ENCODE measurements at places on chromosomes 2 and 18.

DNA sequence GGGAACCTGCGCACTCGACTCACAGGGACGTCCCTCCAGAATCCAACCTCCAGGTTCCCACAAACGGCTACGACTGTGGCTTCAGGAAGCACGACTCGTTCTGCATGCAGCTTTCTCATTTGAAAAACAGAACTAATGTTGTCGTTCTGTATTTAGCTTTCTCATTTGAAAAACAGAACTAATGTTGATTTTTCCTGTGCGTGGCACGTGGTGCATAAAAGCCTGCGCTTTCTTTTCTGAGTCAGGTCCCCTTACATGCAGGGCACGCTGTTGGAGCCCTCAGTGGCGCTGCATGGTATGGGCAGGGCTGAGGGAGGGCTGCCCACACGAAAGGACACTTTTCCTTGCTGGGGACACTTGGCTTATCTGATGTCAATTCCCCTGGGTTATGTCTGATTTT, 124.3 kb downstream of the TMEM18 start:
- DNase-seq = no peak

DNA sequence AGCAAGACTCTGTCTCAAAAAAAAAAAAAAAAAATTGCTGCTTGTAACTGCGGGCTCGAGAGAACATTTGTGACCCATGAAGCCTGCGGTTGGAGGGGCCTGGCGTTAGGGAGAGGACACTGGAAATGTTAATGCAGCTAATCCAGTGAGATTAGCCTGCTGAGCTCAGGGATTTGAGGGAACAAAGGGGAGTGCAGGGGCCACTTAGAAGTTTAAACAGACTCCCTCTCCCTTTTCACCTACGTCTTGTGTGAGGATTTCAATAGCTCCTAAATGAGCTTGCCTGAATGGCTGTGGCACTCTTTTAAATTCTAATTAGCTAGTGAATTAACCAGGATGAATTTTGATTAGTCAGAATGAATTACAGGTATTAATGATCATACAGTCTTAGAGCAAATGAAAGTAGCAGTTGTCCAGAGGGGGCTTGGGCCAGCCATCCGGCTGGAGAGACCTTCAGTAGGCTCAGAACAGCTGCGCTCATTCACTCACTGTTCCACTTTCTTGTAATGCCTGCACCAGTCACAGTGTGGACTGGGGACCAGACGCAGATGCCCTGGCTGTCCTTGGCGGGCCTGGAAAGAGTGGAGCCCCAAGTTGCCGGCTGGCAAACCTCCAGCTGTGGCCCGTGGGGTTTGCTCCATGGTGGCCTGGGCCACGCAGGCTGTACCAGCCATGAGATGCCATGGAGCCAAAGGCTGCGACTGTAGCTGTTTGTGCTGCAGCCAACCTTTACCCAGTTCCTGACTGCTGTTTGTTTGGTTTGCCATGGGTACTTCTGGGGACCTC, 20.8 kb downstream of the LDLRAD4 start:
- DNase-seq = no peak

GRCh38 chr2:209277444-209277843, 146.4 kb upstream of the MAP2 start:
- no peak for DNase-seq

GRCh38 chr2:157479081-157480027, 35.5 kb upstream of the CYTIP start:
- no peak for DNase-seq

DNA sequence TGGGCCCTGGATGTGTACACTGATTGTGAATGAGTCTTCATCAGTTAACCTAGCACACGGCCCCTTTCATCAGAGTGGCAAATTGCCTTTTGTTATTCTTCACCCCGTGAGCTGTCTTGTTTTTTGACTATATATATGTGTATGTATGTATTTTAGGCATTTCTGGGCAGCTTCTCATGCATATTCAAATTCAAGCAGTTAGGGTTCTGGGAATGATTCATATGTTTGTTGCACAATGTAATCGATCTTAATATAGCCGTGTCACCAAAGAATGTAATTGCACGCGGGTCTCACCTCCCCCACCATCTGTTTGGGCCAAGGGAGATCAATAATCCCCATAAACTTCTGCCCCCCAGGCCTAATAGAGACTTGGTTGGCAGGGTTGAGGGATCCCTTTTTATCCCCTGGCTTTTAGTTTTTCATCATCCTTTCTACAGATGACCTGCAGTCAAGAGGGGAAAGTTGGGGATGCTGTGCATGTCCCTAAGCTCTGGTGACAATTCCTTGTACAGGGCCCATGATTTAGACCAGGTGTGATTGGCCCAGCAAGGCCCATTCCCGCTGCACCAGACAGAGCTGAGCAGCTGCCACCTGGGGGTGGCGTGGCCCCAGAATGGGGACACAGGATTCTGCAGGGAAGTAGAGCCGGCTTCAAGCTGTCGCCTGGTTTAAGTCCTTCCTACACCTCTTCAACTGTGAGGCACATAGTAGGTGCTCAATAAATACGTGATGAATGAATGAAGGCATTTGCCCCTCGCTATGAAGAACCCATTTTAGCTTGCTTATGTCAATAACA, 19.2 kb downstream of the KCNF1 start:
- DNase-seq = no peak

GRCh38 chr2:160491911-160492371, 1.7 kb downstream of the RBMS1 start:
- DNase-seq = no peak

DNA sequence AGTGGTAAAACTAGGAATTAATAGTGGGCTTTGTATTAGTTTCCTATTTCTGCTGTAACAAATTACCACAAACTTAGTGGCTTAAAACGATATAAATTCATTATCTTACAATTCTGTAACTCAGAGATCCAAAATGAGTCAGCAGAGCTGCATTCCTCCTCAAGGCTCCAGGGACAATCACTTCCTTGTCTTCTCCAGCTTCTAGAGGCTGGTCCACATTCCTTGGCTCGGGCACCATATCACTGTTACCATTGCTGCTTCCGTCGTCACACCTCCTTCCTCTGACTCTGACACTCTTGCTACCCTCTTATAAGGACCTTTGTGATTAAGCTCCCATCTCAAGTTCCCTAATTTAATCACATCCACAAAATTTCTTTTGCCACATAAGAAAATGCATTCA, 567.8 kb upstream of the KLHL29 start:
- no peak for DNase-seq

DNA sequence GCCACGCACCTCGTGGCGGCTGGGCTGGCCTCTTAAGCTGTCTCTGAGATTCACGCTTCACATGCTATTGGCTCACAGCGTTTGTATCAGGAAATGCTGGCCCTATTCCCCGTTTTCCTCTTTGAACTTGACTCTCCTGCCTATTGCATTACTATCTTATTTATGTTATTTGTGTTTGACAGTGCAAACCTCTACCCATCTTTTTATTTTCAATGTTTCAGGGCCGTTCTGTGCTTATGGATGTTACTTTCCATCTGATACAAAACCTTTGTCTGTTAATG, 149.9 kb upstream of the TWIST2 start:
- no peak for DNase-seq

DNA sequence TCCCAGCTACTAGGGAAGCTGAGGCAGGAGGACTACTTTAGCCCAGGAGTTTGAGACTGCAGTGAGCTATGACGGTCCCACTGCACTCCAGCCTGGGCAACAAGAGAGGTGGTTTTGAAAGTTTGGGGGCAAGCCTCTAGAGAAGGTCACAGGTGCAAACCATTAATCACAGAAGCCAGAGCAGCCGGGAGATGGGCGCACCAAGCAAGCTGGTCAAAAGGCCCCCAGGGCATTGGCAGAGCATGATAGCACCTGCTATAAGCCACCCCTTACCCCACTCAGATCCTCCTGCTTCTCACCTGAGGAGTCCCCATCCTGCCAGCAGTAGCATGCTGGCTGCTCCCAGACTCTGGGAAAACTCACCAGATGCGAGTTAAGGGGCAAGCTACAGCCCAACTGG, 116.1 kb upstream of the RAB12 start:
- no peak for DNase-seq

- no peak for DNase-seq
Measured at GRCh38 chr18:3919396-3920061, 469.6 kb downstream of the TGIF1 start.

DNA sequence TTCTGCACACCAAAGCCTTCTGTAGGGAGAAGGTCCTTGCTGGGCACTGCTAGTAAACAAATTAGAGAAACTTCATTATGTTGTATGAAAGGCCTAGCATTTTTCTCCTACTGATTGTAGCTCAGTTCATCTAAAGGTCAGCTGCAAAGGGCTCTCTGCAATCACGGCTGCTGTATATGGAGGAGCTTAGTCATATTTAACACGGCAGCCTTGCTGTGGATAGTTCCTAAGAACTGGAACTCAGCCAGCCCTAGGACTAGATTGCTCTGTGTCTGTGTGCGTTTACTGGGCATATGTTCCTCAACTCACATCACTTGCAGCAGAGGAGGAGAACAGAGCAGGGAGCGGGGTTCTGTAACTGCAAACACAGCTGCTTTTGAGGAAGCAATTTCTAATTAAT, 1103.9 kb upstream of the KLHL29 start:
- DNase-seq = peak; percentile 25

- no peak for DNase-seq
Measured at GRCh38 chr2:173676647-173677046, 288.5 kb downstream of the SP3 start.

DNA sequence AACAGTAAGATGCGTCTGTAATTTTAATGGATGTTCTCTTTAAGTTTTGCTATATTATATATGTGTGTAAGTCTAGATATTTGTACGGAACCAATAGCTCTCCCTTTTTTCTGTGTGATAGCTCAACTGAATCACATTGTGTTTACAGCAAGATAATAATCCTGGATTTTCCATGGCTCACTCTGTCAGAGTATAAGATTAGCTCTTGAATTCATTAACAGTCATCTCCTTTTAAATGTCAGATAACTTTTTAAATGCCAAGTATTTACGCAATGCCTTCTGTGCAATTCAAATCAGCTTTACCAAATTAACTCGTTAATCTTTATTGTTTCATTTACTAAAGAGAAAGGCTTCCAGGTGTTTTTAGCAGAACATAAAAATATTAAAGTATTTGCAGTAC, 76.9 kb downstream of the KIAA2012 start:
- no peak for DNase-seq

DNA sequence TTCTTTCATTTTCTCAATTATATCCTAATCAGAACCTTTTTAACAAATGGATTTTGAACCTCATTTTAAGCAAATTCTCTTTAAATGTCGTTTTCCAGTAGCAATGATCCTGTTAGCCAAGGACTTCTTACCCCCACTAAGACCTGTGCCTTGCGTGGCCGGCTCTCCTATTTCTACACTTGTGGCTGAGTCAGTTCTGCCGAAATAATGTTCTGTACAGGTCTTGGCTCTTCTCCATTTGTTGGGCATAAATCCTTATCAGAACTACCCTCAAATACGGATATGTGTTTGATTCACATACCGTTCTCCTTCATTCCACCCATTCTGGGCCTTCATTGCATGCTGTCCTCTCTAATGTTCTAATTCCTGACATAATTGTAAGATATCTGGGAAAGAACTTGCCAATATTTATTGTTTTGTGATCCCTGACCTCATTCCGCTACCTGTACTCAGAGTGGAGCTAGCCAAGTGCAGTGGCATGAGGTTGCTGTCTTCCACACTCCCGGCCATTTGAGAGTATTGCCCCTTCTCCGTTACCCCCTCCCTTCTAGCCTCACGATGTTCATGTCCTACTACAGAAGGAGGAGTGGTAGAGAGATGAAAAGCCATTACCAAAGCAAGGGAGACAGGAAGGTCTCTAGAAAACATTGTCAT, 78.7 kb downstream of the MYOM1 start:
- DNase-seq = no peak

DNA sequence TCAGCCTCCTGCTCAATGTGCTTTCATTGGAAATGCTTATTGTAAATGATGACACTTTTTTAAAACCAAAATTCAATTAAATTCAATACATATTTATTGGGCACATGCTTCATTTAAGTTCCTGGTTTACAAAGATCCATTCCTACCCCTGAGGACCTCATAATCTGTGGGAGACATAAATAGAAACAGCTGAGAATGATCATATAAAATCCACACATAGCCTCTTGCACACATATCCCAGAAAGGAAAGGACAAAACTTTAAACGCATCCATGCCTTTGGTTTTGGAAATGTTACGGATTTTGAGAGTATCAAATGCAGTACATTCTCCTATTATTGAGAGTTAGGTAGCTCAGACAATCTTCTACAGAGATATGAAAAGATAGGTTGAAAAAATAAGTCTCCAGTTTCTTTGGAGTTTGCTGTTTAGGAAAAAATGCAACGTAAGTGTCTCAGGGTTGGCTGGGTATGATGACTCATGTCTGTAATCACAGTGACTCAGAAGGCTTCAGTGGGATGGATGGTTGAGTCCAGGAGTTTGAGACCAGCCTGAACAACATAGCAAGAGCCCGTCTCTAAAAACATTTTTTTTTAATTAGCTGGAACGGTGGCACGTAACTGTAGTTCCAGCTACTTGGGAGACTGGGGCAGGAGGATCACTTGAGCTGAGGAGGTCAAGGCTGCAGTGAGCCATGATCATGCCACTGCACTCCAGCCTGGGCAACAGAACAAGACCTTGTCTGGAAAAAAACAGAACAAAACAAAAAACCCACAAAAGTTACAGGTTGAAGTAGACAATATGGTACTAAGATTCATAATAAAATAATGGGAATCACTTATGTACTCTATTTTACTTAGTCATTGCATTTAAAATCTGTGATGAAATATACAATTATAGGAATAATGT, 3.9 kb upstream of the PRELID3A start:
- no peak for DNase-seq

DNA sequence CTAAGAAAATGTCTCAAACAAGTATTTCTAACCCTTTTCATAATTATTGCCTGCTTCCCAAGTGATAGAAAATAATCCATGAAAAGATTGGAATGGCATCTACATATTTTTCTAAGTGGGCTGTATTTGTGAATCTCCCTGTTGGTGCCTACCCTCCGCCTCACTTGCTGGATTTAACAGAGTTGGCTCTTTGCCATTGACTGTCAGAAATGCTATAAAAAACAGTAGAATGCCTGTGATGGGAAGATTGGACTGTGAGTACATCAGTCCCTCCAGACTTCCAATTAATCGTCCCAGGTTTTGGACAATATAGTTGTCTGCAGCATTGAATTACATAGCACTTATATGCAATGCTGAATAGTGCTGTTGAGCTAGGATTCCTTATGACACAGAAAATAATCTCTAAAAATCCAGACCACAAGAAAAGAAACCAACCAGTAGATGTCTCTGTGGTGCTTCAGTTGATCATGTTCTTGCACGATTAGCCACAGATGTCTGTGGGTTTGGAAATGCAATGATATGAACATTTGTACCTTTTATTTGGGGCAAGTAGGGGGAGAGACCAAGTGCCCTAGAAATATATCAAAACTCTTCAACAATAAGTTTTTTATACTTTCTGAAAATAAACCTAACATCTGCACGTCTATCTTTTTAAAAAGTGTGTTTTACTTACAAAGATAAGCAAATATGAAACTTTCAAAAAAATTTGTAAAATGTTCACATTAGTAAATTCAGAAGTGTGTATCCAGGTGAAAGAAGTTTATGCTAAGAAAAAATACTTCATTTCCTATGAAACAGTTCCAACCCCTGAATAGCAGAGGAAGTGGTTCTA, 88.5 kb downstream of the DYNAP start:
- DNase-seq = peak; percentile 0

GRCh38 chr2:109373791-109374547, 239.8 kb downstream of the SEPTIN10 start:
- no peak for DNase-seq

Measured in NCI-H2081 (cell line).